AG08395 (cell line): ENCODE measurements at places on chromosomes 6 and 20.

GRCh38 chr6:127475135-127475822 is 16.1 kb upstream of the KIAA0408 start:
- DNase-seq: no peak

GRCh38 chr6:16849988-16850680 is 88.9 kb upstream of the ATXN1 start:
- peak; percentile 40 for DNase-seq

DNA sequence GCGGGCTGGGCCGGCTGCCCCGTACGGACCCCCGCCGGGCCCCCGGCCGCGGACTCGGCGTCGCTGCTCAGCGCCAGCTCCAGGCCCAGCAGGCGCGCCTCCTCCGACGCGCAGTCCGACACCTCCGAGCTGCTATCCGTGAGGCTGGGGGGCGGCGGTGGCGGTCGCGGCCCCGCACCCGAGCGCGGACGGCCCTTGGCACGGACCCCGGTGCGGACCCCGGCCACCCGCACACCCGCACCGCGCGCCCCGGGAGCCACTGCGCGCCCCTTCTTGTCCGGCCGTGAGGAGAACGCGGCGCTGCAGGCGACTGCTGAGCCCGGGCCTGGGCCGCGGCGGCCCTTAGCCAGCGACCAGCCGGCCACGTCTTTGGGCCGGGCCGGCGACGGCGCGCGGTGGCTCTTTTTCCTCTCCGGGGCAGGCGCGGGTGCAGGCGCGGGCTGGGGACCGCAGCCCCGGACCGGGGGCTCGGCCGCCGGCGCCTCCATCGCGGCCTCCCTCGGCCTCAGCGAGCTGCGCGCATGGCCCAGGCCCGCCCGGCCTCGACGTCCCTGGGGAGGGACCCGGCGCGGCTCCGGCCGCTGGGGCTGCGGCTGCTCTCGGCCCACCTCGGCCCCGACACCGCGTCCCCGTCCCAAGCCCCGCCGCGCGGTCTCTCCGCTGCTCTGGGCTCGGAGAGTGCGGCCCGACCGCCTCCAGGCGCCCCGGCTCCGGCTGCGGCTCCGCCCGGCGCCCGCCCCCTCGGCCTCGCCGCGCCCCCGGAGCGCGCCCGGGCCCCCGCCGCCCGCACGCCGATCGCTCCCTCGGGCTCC is 12.9 kb upstream of the TLDC2 start:
- peak; percentile 85 for DNase-seq

DNA sequence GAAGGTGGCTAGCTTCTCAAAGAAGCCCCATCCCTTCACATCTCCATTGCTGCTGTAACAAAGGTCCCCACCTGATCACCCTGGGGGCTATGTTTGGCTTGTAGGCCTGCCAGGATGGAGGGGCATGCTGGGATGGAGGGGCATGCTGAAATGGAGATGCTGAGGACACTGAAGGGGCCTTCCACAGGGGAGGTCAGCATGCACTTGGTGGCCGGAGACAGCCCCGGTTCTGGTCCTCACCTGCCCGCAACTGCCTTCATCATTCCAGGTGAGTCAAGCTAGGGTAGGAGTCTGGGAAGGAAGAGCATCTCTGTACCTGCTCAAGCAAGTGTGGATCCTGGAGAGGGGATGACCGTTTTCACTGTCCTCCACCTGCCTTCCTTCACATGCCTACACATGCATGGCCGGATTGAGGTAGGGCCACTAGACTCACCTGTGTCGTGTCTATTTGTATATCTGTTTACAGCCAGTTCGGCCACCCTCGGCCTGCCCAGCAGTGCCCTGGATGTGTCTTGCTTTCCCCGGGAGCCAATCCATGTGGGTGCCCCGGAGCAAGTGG is 6.0 kb downstream of the L3MBTL1 start:
- DNase-seq: no peak

DNA sequence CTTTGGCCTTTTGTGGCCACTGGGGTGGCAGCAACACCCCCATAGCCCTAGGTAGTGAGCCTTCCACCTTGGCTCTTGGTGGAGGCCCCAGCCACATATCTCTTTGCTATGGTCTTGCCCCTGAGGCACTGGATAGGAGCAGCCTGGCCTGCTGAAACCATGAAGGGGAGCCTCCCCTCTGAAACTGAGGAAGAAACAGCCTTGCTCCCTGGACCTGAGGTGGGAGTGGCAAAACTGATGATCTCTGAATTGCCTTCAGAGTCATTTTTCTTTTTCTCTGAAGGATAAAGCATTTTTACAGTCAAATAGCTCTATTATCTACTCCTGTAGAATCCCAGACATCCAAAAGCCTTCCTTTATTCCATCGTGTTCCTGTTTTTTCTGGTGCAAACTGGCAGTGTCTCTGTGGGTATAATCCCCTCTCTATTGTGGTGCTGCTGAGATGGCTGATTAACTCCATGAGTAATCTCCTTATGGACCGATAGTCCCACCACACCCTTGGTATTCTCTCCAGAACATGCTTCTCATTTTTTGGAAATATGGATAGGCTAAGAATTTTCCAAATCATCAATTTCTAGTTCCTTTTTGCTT is 22.0 kb upstream of the PRSS35 start:
- no peak for DNase-seq

DNA sequence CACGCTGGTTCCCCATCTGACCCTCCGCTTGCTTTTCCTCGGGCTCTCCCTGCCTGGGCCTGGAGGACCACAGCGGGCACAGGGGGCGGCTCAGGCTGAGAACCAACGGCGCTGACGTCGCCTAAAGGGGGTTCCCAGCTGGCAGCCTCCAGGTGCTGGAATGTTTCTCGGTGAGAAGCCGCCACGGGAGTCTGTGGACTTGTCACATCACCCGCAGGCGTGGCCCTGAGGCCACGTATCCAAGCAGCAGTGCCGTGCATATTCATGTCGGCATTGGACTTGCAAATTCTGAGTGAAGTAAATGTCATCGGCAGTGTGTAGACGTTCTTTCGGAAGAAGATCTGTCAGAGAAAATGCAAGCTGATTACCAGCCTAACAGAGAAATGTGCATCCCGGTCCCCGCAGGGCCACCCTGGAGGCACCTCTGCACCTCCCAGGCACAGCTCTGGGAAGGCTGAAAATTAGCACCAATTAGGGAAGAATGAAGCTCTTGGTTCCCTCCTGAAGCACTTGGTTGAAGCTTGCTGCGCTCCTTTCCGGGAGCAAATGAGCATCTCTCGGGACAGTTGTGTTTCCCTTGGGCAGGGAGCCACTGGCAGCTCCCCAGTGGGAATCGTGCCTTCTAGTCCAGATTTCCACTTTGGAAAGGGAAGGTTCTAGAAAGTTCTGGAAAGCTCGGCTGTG is 24.3 kb downstream of the NTSR1 start:
- no peak for DNase-seq

GRCh38 chr6:107061125-107062020 is 33.4 kb downstream of the MTRES1 start:
- no peak for DNase-seq

- no peak for DNase-seq
Measured at GRCh38 chr6:48183178-48183577, 72.2 kb upstream of the PTCHD4 start.

DNA sequence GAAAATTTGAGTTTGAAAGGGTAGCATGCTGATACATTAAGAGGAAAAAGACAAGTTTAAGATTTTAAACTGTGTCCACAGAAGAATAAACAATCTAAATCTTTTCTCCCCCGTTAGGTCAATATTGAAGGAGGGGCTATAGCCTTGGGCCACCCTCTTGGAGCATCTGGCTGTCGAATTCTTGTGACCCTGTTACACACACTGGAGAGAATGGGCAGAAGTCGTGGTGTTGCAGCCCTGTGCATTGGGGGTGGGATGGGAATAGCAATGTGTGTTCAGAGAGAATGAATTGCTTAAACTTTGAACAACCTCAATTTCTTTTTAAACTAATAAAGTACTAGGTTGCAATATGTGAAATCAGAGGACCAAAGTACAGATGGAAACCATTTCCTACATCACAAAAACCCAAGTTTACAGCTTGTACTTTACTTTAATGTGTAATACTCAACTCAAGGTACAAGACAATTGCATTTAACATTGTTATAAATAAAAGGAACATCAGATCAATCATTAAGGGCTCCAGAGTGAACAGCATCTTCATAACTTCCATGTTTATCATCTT is 10.8 kb downstream of the TCP1 start:
- no peak for DNase-seq

- DNase-seq: peak; percentile 31
Measured at GRCh38 chr6:26394289-26394688, 7.8 kb upstream of the BTN3A1 start.

GRCh38 chr6:3575701-3576100 is 118.9 kb upstream of the SLC22A23 start:
- no peak for DNase-seq

GRCh38 chr6:4316867-4317400 is 181.6 kb upstream of the ECI2 start:
- DNase-seq: peak; percentile 76

DNA sequence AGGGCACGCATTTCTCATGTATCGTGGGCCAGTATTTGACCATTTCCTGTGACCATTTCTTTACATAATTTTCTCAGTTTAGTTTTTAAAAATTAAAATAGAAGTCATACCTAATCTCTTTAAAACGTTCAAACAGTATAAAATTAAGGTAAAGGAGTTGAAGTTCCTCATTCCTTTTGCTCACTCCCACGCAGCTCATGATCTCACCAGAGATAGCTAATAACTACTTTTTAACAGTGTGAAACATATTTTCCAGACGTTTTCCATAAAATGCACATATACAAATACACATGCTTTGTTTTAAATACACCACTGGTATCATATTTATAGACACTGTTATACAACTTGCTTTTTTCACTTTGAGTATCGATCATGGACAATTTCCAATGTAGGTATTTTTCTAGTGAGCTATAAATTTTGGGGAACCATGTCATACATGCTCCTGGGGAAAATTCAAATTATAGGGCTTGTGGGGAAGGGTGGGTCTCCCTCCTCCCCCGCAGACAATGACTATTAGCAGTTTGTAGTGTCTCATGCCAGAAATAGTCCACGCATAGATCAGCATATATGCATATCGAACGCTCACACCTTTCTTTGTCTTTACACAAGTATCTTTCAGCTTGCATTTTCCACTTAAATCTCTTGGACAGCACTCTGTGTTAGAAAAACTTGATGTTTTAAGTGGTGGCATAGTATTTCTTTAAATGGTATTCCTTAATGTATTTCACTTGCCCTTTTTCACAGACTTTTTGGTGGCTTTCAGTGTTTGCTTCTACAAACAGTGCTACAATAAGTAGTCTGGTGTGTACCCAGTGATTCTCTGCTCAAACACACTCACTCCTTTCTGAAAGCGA is 145.5 kb upstream of the ZNF217 start:
- DNase-seq: no peak

DNA sequence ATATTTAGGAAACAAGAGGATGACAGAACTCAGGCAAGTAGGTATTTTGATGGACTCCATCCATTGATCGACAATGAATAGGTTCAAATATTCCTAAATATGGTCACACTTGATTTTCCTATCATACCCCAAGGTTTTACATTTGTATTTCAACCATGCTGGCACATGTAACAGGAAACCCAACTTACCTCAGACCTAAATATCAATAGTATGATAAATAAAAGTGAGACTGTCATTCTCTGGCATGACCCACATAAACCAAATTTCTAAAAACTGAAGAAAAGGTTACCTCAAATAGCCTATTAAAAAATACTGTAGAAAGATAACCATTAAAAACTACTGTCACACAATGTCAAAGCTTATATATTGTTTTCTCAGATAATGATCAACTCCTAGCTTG is 97.3 kb downstream of the PRDM1 start:
- DNase-seq: no peak

GRCh38 chr20:24782301-24782700 is 166.8 kb upstream of the CST7 start:
- no peak for DNase-seq

GRCh38 chr6:137217801-137218472 is 1.2 kb downstream of the IFNGR1 start:
- DNase-seq: peak; percentile 40

GRCh38 chr6:31651602-31652191 is 764 bp downstream of the BAG6 start:
- peak; percentile 87 for DNase-seq
